Activated CD8-positive, alpha-beta memory T cell treated with anti-CD3 and anti-CD28 coated beads, Interleukin-2, amount 10 ng/mL, durations not matched to agents 7 days and 5 days (primary cell): ENCODE measurements at places on chromosomes 2 and 18. TPM values are rescaled to one million over a fixed set of nuclear protein-coding genes. Genes with fewer than 3 reads are reported as not detected.

DNA sequence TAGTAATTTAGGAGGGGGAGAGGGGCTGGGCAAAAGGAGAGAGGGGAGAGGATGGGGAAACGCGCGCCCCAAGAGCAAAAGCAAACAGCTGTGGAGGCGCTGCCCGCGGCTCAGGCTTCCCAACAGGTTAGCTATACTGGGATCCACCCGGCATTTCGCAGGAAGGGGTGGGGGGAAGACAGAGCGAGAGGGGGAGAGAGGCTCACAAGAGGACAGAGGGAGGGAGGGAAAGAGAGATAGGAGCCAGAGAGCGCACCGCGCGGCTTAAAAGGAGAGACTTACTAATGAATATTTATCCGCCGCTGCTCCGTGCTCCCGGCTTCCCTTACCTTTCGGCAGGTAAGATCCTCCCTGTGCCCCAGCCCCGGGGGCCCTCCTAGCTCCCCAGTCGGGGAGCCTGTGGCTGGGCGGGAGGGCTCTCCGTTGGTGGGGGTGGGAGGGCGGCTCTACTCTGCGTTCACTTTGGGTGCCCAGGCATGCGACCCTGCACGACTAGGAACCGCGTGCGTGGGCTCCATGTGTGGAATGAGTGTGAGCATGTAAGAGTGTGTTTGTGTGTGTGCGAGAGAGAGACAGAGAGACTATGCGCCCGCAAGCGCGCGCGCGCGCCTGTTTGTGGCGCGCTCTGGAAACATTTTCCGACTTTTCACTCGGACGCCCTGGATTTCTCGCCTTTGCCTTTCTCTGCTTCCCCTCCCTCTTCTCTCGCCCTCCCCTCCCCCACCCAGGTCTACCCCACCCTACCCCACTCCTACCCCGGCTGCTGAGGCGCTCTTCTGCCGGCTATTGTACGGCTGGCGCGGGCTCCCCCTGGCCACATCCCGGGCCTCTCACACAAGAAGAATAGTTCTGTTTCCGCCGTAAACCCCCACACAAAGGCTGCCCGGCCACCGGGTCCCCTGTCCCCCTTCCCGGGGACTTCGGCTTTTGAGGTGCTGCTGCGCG lies 7.2 kb upstream of the SIX3 start:
- peaks cover 5% of the 10 kb centered on the region for H3K36me3 ChIP-seq
- peaks cover 84% of the 10 kb centered on the region for H3K27me3 ChIP-seq
- no peak overlapping the region for H3K27ac ChIP-seq
- H3K4me1 ChIP-seq = peaks cover 23% of the 10 kb centered on the region
- no peak for DNase-seq

- H3K36me3 ChIP-seq = no peaks in the 10 kb centered on the region
- H3K27ac ChIP-seq = no peak overlapping the region
- no peak for DNase-seq
These were observed 24.2 kb upstream of the SCYGR1 start for GRCh38 chr2:227411990-227412350.

GRCh38 chr2:14297340-14297739 lies 335.2 kb upstream of the LRATD1 start:
- no peaks in the 10 kb centered on the region for H3K4me1 ChIP-seq
- H3K27me3 ChIP-seq = no peaks in the 10 kb centered on the region
- H3K27ac ChIP-seq = no peak overlapping the region

GRCh38 chr2:233474308-233475160 lies 92.0 kb downstream of the USP40 start:
- no peaks in the 10 kb centered on the region for H3K4me1 ChIP-seq
- no peaks in the 10 kb centered on the region for H3K27me3 ChIP-seq
- H3K4me3 ChIP-seq = no peak overlapping the region
- no peak overlapping the region for H3K27ac ChIP-seq
- no peak for DNase-seq

GRCh38 chr2:225771701-225772100 lies 372.2 kb downstream of the NYAP2 start:
- no peaks in the 10 kb centered on the region for H3K36me3 ChIP-seq
- H3K27ac ChIP-seq = no peak overlapping the region
- H3K27me3 ChIP-seq = no peaks in the 10 kb centered on the region
- no peak overlapping the region for H3K4me3 ChIP-seq
- H3K4me1 ChIP-seq = no peaks in the 10 kb centered on the region

- no peak overlapping the region for H3K27ac ChIP-seq
- DNase-seq = no peak
- no peaks in the 10 kb centered on the region for H3K27me3 ChIP-seq
- H3K4me3 ChIP-seq = no peak overlapping the region
- no peaks in the 10 kb centered on the region for H3K36me3 ChIP-seq
These were observed 88.3 kb downstream of the NFATC1 start for GRCh38 chr18:79483971-79484491.

- no peak for DNase-seq
- H3K27me3 ChIP-seq = peaks cover 3% of the 10 kb centered on the region
- no peaks in the 10 kb centered on the region for H3K4me1 ChIP-seq
- H3K36me3 ChIP-seq = no peaks in the 10 kb centered on the region
- no peak overlapping the region for H3K4me3 ChIP-seq
These were observed 54.2 kb downstream of the SDC1 start for GRCh38 chr2:20170704-20171250.

DNA sequence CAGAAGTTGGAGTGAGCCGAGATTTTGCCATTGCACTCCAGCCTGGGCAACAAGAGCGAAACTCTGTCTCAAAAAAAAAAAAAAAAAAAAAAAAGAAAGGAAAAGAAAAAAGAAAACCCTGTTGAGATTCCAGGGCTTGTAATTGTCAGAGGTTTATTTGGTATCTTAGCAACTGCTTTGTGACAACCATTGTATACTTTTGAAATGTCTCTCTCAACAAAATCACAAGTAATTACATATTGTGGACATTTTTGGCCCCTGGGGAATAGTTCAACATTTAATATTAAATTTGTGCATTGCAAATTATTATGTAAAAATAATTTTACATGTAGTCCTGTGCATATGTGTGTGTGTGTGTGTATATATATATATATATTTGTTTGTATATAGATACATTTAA lies 270.8 kb downstream of the GALNT13 start:
- no peak for DNase-seq
- H3K4me1 ChIP-seq = no peaks in the 10 kb centered on the region
- H3K36me3 ChIP-seq = no peaks in the 10 kb centered on the region
- no peak overlapping the region for H3K27ac ChIP-seq

- no peak overlapping the region for H3K27ac ChIP-seq
- H3K36me3 ChIP-seq = no peaks in the 10 kb centered on the region
These were observed 280.7 kb upstream of the RND3 start for GRCh38 chr2:150767991-150768746.

- no peak overlapping the region for H3K4me3 ChIP-seq
- no peaks in the 10 kb centered on the region for H3K27me3 ChIP-seq
- H3K36me3 ChIP-seq = no peaks in the 10 kb centered on the region
- H3K4me1 ChIP-seq = no peaks in the 10 kb centered on the region
- DNase-seq = no peak
- H3K27ac ChIP-seq = no peak overlapping the region
These were observed 289.5 kb upstream of the MYT1L start for GRCh38 chr2:2620604-2621003.

GRCh38 chr18:35513181-35513936 lies 15.6 kb upstream of the INO80C start:
- no peak overlapping the region for H3K27ac ChIP-seq
- no peaks in the 10 kb centered on the region for H3K4me1 ChIP-seq
- no peaks in the 10 kb centered on the region for H3K36me3 ChIP-seq
- no peaks in the 10 kb centered on the region for H3K27me3 ChIP-seq

DNA sequence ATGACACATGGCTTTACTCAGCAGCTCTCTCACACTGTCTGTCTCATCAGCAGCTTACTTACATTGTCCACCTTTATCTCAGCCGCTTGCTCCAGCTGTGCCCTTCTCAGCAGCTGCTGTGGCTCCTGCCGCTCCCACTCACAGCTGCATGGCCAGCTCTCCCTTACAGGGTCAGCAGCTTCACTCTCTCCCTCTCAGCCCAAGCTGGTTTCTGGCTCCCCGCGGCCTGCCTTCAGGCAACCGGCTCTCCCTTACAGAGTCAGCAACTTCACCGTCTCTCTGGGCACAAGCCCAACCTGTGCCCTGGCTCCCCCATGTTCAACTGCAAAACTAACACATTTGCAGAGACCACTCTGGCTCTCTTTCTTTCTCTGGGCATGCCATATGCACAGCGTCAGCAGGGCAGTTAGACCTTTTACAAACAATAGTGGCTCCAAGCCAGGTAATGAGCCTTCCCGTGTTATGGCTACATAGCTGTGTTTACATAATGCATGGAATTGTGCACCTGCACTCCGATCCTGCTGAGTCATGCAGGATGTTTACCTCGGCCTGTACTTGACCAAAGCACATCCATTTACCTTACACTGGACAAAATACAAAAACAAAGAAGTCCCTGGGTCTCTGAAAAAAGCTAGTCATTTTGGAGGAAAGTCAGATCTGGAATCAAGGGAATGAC lies 167.3 kb downstream of the DOK6 start:
- H3K4me1 ChIP-seq = no peaks in the 10 kb centered on the region
- DNase-seq = no peak
- no peak overlapping the region for H3K4me3 ChIP-seq
- no peaks in the 10 kb centered on the region for H3K36me3 ChIP-seq
- no peak overlapping the region for H3K27ac ChIP-seq

DNA sequence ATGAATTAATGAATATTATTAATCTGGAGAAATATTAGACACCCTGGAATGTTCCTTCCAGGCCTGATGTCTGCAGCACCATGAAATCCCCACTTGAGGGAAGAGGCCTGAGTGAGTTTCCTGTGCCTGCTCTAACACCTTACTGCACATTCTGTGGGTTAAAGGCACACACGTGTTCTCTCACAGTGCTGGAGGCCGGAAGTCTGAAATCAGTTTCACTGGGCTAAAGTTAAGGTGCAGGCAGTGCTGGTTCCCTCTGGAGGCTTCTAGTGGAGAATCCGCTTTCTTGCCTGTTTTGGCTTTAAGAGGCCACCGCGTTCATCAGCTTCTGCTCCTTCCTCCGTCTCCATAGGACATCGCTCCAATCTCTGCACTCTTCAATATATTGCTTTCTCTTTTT lies 48.7 kb downstream of the ACKR3 start:
- peaks cover 16% of the 10 kb centered on the region for H3K27me3 ChIP-seq
- H3K27ac ChIP-seq = no peak overlapping the region
- H3K36me3 ChIP-seq = no peaks in the 10 kb centered on the region
- no peak for DNase-seq
- no peak overlapping the region for H3K4me3 ChIP-seq
- peaks cover 4% of the 10 kb centered on the region for H3K4me1 ChIP-seq

DNA sequence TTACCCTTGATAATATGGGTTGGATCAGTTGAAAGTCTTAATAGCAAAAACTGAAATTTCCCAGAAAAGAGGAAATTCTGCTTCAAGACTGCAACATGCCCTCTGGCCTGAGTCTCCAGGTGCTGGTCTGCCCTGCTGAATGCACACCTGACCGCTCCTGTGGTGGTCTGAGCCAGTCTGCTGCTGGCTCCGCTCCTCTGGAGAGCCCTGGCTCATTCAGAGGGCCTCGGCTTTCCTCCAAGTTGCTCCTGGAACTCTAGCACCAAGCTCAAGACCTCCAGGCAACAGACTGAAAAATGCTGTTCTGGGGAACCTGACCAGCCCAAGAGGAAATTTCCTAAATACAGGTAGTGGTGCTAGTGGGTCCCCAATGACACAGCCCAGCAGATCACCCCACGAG lies 64.8 kb downstream of the DIPK1C start:
- no peak for DNase-seq
- H3K36me3 ChIP-seq = no peaks in the 10 kb centered on the region
- H3K4me1 ChIP-seq = peaks cover 3% of the 10 kb centered on the region

DNA sequence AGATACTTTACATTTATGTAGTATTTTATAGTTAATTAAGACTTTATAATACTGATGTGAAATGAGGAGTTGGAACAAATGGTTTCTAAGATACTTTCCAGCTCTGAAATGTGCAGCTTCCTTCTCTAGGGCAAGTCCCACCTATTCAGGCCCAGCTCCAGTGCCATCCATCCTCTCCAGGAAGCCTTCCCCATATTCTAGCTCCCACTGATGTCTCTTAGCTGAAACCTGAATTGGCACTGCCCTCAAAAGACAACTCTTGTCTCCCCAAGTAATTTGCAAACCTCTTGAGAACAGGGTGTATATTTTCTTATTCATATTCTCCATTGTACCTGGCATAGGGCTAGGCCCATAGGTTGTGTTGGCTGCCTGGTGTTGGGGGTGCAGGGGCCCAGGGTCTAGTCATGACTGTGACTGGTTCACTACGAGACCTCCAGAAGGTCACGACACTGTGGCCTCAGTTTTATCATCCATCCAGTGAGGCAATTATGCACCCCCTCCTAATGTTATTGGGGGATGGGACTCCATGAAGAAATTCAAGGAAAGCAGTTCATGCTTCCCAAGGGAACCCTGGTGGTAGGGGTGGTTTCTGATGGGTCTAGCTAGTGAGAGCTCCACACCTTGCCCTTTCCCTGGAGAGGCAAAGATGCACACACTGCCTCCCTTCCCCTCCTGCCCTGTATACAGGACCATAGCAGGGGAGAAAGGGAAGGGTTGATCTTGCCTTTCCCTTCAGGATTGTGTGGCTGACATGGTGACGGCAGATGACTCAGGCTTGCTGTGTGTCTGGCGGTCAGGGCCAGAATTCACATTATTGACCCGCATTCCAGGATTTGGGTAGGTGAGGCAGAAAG lies 2.8 kb downstream of the WDR54 start:
- no peak overlapping the region for H3K4me3 ChIP-seq
- H3K27me3 ChIP-seq = peaks cover 5% of the 10 kb centered on the region
- peaks cover 10% of the 10 kb centered on the region for H3K36me3 ChIP-seq
- DNase-seq = no peak
- peaks cover 26% of the 10 kb centered on the region for H3K4me1 ChIP-seq
- H3K27ac ChIP-seq = no peak overlapping the region

DNA sequence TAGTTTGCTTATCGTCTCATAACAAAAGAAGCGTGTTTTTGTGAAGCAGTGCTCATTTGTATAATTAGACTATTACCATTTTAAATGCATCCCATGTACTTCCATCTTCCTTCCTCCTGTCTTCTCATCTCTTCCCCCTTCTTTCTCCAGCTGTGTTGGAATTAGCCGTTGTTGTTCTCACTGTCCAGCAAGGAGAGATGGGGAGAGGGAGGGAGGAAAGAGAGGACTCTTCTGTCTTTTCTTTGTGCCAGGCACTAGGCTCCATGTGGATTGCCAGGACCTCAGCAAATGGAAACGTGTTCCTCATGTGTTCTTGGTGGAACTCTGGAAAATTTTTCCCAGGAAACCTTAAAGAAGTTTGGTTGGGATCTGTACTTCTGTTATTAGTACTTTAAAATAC lies 131.7 kb downstream of the PHLPP1 start:
- no peak for DNase-seq
- H3K27ac ChIP-seq = no peak overlapping the region
- H3K4me1 ChIP-seq = peaks cover 34% of the 10 kb centered on the region
- H3K27me3 ChIP-seq = no peaks in the 10 kb centered on the region
- peaks cover 17% of the 10 kb centered on the region for H3K36me3 ChIP-seq

The L3MBTL4 gene
- total RNA-seq = 0.05 TPM

The LRATD1 gene
- total RNA-seq = not detected

The RESP18 gene
- total RNA-seq = not detected

The ABCB11 gene
- not detected for total RNA-seq

The ACTG2 gene
- not detected for total RNA-seq

The GPR45 gene
- not detected for total RNA-seq

The OSBPL6 gene
- total RNA-seq = 0.73 TPM

The PASK gene
- 65.1 TPM for total RNA-seq

The DNAH6 gene
- total RNA-seq = 0.63 TPM

The CYP27C1 gene
- not detected for total RNA-seq

The OTOF gene
- 115 TPM for total RNA-seq

The DSC3 gene
- total RNA-seq = not detected
